ENCODE measurements at places on chromosomes 3 and 15.
A peak's percentile ranks its signal among the peaks of the same experiment; 100 is the strongest.

DNA sequence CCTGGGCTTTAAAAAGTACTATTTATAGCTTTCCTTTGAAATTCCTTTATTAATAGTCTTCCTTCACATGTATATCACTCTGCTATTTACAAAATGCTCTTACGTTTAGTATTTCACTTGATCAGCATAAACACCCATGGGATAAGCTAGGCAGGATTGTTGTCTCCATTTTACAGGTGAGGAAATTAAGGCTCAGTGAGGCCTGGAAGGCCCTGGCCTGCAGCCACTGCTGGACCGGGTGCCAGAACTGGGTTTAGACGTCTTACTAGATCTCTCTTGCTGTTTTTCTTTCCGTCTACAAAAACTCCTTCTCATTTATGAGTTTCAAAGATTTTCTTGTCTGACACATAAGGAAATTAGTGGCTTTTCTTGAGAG lies 236.4 kb downstream of the LPP start:
- no peak for DNase-seq

DNA sequence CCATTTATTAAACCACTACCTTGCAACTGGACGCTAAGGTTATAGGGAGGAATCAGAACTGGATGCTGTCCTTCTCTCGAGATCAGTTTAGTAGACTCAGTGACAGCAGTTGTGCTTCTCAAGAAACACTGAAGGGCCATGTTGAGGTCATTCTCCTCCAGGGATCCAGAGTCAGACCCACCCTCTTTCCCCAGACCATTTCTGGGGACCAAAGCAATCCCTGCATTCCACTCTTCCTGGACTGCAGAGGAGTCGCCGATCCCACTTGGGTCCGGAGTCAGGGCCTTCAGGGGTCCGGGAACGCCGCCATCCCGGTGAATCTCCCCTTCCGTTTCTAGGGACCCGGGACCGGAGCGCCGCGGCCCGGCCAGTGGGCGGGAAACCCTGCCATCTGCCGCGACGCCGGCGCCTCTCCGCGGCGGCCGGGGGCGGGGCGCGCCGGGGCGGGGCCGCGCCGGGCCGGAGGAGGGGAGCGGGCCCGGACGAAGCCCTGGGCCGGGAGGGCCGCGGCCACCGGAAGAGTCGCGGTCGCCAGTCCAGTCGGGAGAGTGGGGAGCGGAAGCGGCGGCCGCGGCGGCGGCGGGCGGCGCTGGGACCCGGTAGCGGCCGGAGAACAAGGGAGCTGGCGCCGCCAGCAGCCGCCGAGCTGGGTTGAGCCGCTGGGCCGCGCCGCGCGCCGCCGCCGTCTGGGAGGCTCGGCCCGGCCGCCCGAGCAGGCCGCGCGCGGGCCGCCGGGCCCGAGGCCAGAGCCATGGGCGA lies at the start of gene DVL3:
TSS of gene DVL3 (plus strand) at position 493 of the 759 bp plus-strand sequence. CDS start at position 752, 259 bp downstream.
- DNase-seq = peak; percentile 45

DNA sequence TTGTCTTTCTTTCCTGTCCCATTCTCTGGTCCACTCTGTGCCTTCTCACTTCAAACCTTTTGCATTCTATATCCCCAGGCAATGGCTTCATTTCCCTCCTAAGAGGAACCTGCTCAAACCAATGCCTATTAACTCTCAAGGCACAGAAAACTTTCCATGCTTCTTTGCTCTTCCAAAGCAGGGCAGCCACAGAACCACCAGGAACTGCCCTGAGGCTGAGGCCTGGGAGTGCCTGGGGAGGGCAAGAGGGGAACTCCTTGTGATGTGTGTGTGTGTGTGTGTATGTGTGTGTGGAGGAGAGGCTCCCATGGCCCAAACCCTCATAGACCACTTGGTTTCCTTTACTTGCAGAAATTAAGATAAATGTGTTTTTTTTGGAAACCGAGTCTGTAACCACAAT lies 14.1 kb upstream of the PGPEP1L start:
- DNase-seq = no peak

GRCh38 chr15:92984161-92984560 lies 84.0 kb downstream of the CHD2 start:
- no peak for DNase-seq

DNA sequence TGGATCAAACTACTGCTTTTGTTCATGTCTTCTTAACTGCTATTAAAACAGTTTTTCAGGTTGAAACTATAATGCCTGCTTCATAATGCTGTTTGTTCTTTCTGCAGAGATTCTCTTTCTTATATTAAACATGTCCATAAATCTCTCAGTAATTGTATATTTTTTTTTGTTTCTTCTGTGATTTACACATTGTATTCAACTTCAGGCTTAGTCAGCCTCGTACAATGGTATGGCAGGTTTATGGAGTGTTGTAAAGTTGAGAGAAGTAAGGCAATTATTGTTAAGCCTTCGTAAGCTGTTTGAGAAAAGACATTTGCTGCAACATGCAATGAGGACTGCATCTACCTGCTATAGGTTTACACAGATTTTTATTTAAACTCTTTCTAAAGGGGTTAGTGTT lies 977.1 kb downstream of the DIPK2A start:
- DNase-seq = no peak

- DNase-seq = no peak
These were observed 28.0 kb downstream of the PRR20G start for GRCh38 chr3:127259882-127260281.

DNA sequence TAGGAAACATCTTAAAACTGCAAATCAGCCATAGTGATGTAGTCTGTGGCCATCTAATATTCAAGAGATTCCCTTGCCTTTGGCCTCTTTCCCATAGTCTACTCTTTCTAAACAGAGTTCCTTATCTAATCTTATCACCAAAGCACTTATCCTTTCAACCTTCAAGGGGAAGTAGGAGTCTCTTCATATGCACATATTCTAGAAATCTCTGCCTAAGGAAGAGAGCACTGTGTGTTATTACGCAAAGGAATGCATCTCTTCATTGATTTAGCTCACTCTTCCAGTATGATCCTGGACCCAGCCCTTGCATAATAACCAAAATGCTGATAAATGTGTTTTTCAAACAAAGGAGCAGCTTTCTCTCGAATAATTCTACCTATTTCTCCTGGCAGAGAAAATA lies 253.7 kb upstream of the TPRG1 start:
- no peak for DNase-seq

DNA sequence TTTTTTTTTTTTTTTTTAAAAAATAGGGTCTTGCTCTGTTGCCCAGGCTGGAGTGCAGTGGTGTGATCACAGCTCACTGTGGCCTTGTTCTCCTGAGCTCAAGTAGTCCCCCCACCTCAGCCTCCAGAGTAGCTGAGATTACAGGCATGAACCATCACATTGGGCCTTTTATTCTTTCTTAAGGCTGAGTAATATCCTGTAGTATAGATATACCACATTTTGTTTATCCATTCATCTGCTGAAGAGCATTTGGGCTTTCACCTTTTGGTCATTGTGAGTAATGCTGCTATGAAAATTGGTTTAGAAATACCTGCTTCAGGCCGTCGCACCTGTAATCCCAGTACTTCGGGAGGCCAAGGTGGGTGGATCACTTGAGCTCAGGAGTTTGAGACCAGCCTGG lies 42.6 kb downstream of the PAQR5 start:
- no peak for DNase-seq

DNA sequence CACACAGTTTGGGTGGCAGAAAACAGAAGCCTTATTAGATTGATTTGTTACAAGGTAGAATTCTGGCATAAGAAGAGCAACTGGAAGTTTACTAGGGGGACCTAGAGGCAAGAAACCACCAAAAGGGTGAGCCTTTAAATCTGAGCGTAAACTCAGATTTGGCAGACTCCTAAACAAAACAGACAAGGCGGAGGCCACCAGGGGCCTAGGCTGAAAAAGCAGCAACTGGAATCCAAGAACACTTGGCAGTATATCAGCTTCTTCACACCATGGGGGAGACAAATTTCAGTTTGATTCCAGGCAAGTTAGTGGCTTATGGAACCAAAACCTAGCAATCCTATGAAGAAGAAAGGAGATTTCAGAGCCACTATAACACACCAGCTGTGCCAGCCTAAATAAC lies 220.0 kb downstream of the C3orf38 start:
- no peak for DNase-seq

DNA sequence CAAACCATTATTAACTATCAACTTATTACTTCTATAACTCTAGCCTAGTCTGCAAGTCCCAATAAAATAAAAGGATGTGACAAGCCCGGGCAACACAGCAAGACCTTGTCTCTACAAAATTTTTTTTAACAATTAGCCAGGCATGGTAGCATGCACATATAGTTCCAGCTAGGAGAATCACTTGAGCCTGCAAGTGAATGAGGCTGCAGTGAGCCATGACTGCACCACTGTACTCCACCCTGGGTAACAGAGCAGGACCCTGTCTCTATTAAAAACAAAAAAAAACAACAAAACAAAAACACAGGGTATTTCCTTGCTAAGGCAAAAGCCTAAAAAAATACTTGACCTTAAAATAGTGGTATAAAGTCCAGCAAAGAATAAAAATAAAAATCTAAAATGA lies 31.4 kb downstream of the ANKRD28 start:
- DNase-seq = no peak

DNA sequence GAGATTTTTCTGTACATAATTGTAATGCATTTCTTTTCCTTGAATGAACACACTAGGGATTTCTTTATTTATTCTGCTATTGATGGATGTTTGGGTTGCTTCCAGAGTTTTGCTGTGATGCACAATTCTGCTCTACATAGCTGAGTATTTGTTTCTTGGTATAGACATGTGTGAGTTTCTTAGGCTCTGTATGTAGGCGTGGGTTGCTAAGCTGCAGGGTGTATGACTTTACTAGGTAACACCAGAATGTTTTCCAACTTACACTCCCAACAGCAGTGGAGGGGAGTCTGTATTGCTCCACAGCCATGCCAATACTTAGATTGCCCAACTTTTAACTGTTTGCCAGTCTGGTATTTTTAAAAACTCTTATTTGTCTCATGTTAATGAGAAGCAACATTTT lies 155.5 kb upstream of the TNIK start:
- no peak for DNase-seq

- DNase-seq = no peak
These were observed 11.7 kb upstream of the MBNL1 start for GRCh38 chr3:152256851-152257562.

- peak; percentile 52 for DNase-seq
These were observed 61.8 kb downstream of the GLDN start for GRCh38 chr15:51403072-51403878.

DNA sequence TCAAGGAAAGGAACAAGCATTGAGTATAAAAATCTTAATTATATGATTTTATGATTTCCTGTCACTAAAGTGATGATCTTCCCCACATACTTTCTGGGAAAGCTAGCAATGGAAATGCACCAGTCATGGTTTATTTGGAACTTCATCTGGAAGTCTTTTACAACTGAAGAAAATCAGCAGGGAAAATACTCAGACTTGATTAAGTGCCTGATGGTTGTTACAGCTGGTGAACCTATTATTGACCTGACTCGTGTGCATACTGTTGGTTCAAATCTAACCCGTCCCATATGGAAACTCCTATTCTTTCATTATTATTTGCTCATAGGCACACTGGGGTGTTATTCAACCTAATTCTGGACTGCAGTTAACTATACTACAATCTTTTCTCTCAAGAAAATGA lies 701.8 kb upstream of the CCDC54 start:
- DNase-seq = no peak

DNA sequence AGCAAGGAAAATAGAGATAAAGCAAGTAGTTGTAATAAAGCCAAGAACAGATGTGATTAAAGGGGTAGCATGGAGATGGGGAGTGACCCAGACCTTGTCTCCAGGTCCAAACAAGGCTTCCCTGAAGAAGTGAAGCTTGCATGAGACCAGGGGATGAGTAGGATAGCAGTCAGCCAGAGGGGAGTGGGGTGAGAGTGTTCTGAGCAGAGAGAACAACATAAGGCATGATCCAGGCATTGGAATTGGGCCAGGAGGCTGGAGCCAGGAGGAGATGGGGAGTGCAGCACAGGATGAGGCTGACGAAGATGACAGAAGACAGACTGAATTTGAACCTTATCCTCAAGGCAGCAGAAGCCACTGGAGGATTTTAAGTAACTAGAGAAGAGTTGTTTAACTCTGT lies 7.2 kb downstream of the TMOD2 start:
- DNase-seq = no peak

DNA sequence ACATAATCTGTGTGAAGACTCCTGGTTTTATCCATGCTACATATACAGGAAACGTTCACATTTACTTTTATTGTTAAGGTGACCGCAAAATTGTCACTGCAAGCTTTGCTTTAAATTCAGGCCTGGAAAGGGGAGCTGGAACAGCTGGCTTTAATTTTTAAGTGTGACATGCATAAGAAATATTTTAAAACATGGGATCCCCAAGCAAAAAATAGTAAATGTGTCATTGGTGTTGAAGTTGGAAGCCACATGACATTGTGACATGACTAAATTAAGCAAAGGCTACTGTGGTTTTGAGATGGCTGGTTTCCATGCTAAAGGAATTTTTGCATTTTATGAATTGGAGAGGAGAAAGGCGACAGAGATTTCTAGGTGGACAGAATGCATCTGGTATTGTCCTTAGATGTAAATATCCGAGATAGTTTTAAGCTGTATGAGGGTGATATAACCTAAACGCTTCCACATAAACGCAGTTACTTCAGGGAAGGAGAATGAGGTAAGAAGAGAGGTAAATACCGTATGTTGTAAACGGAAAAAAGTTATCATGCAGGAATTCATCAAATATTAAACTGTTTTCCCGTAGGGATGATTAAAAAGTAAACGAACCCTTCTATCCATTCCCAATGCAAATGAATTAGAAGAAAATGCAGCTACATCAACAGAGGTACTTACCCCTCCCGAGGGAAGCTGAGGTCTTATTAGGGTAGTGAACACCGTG lies 927 bp upstream of the FYTTD1 start:
- DNase-seq = no peak

GRCh38 chr3:194572143-194572789 lies 61.0 kb downstream of the TMEM44 start:
- no peak for DNase-seq

- DNase-seq = no peak
These were observed 52.9 kb upstream of the LIMD1 start for GRCh38 chr3:45541326-45542321.

DNA sequence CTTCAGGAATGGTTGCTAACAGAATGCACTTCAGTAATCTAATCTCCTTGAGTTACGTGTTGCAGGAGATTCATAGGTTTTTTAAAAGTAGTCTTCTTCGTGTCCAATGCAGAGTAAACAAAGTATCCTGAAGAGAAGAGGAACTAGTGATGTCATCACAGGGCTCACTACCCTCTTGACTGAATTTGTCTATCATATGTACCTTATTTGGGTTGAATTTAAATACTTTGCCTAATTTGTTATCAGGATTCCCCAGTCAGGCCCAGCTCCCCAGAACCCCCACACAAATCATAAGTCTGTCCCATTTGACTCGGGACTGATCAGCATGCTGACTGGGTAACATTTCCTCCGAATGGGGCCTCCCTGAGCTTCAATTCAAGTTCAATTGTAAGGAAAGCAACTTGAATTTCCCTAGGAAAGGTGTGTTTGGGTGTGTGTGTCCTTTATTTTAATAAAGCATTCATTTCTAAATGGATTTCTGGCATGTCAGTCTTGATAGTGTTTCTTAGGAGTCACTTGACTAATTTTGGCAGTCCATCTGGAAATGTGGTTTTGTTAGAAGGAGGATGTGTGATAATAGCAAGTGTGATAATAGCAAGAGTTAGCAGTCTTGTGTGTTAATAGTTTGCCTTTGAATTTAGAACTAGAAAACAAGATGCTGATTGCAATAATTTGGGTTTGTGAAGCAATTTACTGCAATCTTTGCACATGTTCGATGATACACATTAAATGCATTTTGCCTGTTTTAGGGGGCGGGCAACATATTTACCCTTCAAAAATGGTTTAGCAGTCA lies 21.9 kb downstream of the OXNAD1 start:
- no peak for DNase-seq

All from A549 (cell line).